ENCODE measurements at places on chromosomes 5 and 9.

DNA sequence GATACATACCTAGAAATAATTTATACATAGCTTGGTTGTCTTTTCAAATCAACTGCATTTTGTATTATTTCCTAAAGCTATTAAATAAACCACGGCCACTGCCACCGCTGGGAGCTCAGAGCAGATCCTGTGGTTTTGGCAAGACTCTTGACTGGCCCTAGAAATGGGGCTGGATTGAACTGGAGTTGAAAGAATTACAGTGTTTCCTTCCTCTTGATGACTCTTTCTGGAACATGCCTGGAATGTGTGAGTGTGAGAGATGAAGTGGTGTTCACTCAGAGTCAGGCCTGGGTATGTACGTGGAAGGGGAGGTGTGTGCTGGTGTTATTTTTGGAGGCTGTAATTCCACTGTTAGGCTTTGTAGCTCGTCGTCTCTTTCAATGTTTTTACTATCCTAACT, 45.9 kb downstream of the TEK start:
- DNase-seq: peak; percentile 83

- DNase-seq: no peak
Measured at GRCh38 chr5:52448111-52448510, 339.6 kb upstream of the ITGA1 start.

DNA sequence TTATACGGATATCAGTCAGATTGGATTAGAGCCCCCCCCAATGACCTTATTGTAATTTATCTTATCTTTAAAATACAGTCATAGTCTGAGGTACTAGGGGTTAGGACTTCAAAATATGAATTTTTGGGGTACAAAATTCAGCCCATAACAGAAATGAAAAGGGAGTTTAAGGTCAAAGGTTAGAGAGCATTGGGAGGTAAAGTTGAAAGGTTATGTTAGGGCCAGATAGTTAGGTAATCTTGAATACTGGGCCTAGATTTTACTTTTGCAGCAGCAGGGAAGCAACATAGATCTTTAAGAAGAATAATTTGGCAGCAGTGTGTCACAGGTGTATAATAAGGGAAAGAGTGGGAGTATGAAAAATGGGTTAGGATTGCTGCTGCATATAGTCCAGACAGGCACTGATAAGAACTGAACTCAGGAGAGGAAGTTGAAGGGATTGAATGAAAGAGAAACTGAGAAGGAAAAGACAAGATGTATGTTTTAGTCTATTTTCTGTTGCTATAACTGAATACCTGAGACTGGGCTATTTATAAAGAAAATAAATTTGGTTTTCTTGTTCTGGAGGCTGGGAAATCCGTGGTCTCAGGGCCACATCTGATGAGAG, 10.7 kb upstream of the GCNT4 start:
- DNase-seq: no peak

- DNase-seq: peak; percentile 77
Measured at GRCh38 chr5:126805063-126805462, 28.1 kb downstream of the LMNB1 start.

GRCh38 chr5:59296317-59297264, 596.9 kb downstream of the PDE4D start:
- peak; percentile 59 for DNase-seq
